ENCODE measurements at places on chromosomes 2 and 18. TPM values are rescaled to one million over a fixed set of nuclear protein-coding genes. Genes with fewer than 3 reads are reported as not detected.

DNA sequence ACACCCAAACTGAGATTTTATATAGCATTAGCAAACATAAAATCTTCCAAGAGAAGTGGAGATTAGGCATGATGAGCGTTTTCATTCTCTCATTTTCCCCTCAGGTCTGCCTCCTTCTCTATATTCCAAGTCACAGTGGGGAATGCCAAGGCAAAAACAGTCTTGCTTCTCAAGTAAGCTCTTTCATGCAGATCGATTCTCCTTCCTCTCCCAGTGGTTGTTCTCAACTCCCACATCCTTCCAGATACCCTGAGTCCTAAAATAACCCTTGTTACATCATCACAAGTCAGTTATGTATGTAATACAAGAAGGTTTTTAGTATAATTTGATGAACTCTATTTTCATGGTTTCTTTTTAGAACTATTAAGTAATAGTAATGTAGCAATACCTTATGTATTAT is 150.6 kb downstream of the TXNL1 start:
- no peak for DNase-seq

DNA sequence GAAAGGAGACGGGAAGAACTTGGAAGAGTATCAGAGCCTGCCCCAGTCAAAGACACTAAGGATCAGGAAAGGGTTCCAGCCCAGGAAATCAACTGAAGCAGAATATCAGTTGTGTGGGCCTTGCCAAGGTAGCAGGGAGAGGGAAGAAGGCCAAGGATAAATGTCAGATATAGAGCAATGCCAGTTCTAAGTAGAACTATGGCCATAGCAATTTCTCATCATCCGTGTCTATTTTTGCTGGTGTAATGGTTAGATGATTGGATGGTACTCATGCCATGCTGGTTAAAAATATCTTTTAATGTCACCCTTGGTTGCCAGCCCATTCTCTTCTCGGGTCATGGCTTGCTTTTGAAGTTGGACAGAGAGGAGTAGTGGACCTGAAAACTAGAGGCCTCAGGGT is 41.9 kb downstream of the MAIP1 start:
- no peak for DNase-seq

DNA sequence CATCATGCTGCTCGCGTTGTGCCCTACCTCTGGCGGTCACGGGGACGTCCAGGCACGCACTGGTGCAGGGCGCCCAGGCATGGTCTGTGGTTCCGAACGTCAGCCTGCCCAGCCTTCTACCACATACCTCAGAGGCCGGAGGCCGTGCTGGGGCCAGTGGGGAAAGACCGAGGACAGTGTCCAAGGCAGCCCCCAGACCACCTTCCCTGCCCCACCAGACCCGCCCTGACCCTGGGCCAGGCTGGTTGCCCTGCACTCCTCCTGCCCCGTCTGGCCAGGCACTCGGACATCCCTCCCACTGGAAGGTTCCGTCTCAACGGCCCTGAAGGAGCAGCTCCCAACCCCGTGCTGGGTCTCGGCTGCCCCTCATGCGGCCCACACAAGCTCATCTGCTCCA is 32.8 kb downstream of the SLC66A2 start:
- DNase-seq, result no peak

DNA sequence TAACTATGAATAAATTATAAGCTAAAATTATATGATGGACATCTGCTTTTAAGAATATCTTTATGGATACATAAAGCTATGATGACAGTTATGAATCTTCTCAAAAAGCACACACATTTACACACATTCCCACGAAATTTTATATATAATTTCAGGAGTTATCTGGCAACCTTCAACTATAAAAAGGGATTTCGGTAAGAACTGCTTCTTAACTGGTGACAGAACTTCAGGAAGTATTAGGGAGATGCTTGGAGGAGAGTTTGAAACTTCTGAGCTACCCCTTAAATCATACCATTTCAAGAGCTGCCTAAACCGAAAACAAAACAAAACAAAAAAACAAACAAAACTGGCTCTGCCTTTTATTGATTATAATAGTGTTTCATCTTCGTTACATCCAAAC is 399.4 kb downstream of the ZEB2 start:
- no peak for DNase-seq

DNA sequence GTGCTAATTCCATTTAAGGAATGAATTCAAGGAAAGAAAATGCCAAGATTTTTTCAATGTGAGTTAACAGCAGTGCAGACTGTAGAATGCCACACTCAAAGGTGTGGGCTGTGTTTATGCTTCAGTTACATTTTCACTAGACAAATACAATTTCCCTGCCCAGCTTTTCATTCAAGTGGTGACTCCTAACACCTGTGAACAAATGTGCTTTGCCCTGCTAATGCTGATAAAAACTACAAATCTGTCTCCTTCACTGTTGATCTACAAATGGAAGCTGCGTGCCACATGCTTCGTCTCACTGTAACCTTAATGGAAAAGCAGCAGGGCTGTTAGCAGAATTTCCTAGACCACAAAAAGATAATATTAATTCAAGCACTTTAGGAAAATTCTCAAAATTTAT is 19.8 kb upstream of the TCF4 start:
- no peak for DNase-seq

DNA sequence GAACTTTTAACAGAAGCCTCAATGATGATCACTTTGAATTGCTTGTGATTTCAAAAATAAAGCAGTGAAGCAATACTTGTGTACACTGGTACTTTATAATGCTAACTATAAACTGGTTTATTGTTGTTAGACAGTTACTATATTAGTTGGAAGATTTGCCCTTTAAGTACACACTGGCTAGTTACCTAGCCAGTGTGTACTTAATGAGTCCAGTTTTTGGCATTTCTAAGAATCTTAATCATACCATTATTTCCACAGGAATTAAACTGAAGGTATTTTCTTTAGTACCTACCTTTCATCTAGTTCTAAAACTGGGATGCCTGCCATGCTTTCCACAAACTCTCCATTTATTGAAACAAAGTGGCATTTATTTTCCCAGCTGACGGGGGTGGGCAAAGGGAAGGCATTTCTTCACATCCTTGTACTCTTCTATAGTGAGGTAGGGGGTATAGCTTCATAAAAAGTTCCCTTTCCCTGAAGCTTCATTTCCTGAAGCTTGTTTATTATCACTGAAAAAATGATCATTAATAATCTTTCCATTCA is 49.9 kb downstream of the UGP2 start:
- DNase-seq, result peak; percentile 37

DNA sequence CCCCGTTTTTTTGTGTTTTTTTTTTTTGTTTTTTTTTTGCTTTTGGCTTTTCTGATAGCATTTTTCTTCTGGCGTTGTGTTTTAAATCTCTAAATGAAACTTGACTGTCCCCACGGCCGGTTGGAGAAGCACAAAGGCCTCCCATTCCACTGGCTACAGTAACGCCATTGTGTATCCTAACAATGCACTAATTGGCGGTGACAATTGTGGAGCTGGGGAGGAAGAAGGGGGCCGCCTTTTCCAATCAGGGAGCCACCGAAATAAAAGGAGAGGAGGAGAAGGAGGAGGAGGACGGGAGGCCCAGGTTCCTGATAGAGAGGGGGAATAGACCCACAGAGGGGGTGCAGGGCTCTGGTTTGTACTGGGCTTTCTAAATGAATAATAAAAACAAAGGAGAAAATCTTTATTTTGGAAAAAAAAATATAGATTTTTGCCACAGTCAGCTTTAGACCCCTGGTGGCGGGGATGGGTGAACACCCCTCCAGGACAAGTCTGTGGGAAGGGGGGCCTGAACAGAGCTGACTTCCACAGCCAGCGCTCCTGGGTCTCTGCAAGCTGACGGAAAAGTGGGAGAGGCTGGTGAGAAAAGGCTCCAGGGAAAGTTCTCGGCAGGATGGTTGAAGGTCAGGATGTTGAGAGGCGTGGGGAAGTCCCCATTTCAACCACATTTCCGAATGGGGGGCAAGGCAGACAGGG is 43.7 kb upstream of the FZD5 start:
- no peak for DNase-seq

- no peak for DNase-seq
These were observed 47.2 kb downstream of the MAP2 start for GRCh38 chr2:209471037-209471436.

DNA sequence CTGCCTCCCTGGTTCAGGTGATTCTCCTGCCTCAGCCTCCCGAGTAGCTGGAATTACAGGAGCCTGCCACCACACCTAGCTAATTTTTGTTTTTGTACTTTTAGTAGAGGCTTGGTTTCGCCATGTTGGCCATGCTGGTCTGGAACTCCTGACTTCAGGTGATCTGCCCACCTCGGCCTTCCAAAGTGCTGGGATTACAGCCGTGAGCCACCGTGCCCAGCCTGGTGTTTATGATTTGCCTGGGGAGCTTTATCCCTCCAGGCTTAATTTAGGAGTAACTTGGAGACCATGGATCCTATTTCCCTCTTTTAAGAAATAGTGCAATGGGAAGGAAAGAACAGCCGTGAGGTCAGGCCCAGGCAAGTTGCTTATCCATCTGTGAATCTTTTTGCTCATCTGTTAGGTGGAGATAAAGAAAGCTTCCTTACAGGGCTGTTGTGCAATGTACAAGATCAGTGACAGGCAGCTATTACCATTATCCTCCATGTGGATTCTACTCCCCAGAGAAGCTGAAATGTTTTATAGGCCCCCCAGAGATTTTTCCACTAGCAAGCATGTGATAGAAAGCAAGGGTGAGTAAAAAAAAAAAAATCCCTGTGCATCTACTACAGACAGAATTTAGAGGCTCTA is 104.9 kb upstream of the MGAT5 start:
- no peak for DNase-seq

- DNase-seq, result peak; percentile 82
These were observed 228.4 kb downstream of the KCNS3 start for GRCh38 chr2:18106841-18107240.

Gene NLRC4
- 0.03 TPM for total RNA-seq

Gene GREB1L
- total RNA-seq, result 0.50 TPM

Gene CCDC68
- total RNA-seq, result not detected

Gene MOGAT1
- not detected for total RNA-seq

Gene DNAH6
- 12.1 TPM for total RNA-seq

Gene SGPP2
- total RNA-seq, result not detected
